Mesangial cell (primary cell): ENCODE measurements at places on chromosomes 11 and 22. TPM values are rescaled to one million over a fixed set of nuclear protein-coding genes. Genes with fewer than 3 reads are reported as not detected.

The SMTNL1 gene
- total RNA-seq, result not detected in 2 replicates

The MS4A7 gene
- not detected in 2 replicates for total RNA-seq

The APOA5 gene
- not detected in 2 replicates for total RNA-seq

The GTPBP1 gene
- total RNA-seq, result 29.8 and 33.0 TPM in 2 replicates

The ACR gene
- not detected in 2 replicates for total RNA-seq

The SCGB2A2 gene
- not detected in 2 replicates for total RNA-seq

The SLC6A5 gene
- total RNA-seq, result not detected in 2 replicates

The HBG2 gene
- not detected in 2 replicates for total RNA-seq

The ARHGAP42 gene
- 21.7 and 27.5 TPM in 2 replicates for total RNA-seq

The SAA4 gene
- total RNA-seq, result 0.33 TPM in 1 of 2 replicates, not detected in the other

The P2RY6 gene
- total RNA-seq, result 1.3 and 9.1 TPM in 2 replicates

The USH1C gene
- 1.1 TPM in 1 of 2 replicates, not detected in the other for total RNA-seq

The PANX3 gene
- total RNA-seq, result not detected in 2 replicates

The ARHGEF17 gene
- 24.0 and 78.7 TPM in 2 replicates for total RNA-seq

The ENTHD1 gene
- not detected in 2 replicates for total RNA-seq

The SLC25A45 gene
- 0.98 and 1.8 TPM in 2 replicates for total RNA-seq

The APOBEC3B gene
- 1.3 and 32.9 TPM in 2 replicates for total RNA-seq

The CDON gene
- total RNA-seq, result 4.7 and 7.4 TPM in 2 replicates

The SRPRA gene
- total RNA-seq, result 61.5 and 82.9 TPM in 2 replicates

The C11orf24 gene
- 58.6 and 87.0 TPM in 2 replicates for total RNA-seq

The PGA5 gene
- total RNA-seq, result not detected in 2 replicates

The USP2 gene
- 1.1 and 11.3 TPM in 2 replicates for total RNA-seq

The FBXO7 gene
- total RNA-seq, result 71.9 and 89.8 TPM in 2 replicates

The C11orf65 gene
- 0.13 and 1.6 TPM in 2 replicates for total RNA-seq

The MAJIN gene
- total RNA-seq, result not detected in 2 replicates

The KRTAP5-9 gene
- 0.33 TPM in 1 of 2 replicates, not detected in the other for total RNA-seq

The CHRM4 gene
- total RNA-seq, result 0.25 TPM in 1 of 2 replicates, not detected in the other
